ENCODE measurements at places on chromosomes 5 and 9.

- DNase-seq: no peak
Measured at GRCh38 chr5:41122459-41122858, 51.3 kb upstream of the MROH2B start.

- DNase-seq: no peak
Measured at GRCh38 chr5:101206534-101206933, 303.5 kb upstream of the ST8SIA4 start.

- no peak for DNase-seq
Measured at GRCh38 chr9:38215465-38215864, 146.4 kb upstream of the SHB start.

- no peak for DNase-seq
Measured at GRCh38 chr5:56480078-56480704, 247.1 kb upstream of the ANKRD55 start.

DNA sequence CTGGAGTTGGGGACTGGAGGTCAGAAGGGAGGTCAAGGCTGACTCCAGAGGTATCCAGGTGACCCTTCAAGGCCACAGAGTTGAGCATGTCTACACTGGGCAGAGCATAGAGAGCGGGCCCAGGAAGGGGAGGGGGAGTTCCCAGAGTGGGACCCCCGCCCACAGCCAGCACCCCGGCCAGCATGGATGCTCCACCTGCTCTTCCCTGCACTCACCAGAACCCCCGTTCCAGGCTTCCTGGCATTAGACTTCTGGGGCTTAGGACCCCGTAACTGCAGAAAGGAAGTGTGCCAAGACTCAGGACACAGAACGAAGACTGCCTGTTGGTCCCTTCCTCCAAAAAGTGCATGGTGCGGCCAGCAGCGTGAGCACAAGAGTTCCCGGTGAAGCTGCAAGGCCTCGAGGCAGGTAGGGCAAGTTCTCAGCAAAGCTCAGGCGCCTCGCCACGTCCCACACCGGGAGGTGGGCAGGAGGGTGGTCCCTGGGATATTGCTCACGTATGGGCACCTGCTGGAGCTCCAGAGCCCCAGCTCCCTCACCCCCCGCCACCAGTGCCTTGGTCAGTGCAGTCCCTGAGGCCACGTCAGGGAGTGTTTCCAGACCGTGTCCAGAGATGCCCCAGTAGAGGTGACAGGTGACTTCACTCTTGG is 13.8 kb downstream of the ABO start:
- no peak for DNase-seq

- DNase-seq: no peak
Measured at GRCh38 chr5:59956130-59956783, 62.7 kb upstream of the PDE4D start.

DNA sequence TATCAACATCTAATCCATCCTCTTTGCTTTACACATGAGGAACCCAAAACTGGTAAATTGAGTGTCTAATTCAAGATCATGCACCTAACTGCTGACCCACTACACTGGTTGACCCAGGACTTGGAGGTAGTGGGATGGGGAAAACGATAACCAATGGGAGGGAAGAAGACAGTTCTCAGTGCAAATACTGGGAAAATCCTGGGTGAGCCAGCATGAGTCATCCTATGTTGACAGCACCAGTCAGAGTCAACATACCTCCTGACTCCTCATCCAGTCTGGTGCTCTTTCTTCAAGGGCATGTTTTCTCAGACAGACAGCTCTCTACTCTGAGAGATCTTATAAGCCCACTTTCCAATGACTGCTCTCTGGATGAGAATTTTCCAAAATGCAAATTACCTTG is 232.8 kb upstream of the PTGER4 start:
- no peak for DNase-seq

GRCh38 chr5:112738191-112738560 is 491 bp downstream of the APC start:
- DNase-seq: no peak

DNA sequence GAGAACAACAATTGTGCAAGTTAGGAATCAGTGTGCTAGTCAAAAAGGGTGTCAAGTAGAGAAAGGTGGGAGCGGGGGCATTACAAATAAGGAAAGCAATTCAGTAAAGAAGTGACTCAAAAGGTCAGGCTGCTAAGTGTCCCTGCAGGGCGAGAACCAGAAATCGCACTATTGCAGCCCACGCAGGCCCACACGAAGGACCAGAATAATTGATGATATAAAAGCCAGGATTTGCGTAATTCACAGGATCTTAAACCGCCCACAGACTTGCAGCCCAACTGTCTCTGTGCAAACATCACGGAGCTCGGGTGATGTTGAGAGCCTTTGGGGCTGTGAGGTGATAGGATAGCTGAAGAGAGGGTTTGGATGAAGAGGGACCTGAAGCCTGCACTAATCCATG is 349.0 kb downstream of the BRINP1 start:
- no peak for DNase-seq

DNA sequence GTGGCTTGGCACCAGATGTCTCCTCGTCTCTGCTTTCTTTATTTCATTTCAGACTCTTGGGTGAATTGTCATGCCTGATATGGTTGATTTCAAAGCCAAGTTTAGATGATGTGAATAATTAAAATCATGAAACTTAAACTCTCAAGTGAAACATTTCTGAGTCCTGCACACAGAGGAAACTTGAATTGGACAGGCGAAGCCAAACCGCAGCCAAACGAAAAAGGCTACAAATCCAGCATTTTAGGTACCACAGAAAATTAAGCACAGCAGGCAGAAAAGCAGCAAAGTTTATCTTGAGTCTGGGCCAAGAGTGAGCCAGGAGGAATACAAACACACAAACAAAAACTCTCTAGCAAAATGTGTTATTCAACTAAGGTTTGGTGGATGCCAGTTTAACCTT is 659.8 kb upstream of the KLF4 start:
- DNase-seq: no peak

DNA sequence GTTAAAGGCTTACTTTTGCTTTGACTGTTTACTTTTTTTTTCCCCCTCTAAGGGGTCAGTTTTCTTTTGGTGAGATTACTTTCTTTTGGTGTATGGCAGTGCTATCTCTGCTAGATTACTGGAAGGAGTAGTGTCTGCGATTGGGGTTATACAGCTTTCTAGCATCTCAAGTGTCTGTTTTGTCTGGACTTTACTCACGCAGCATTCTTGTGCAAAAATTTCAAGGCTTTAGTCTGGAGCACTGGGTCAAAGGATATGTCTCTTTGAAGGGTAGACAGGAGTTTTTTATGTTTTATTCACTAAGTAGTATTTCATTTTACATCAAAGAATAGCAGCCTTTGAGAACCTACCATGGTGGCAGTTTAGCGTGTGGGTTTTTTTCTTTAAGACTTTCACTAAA is 52.6 kb downstream of the NDUFS4 start:
- no peak for DNase-seq
